GF-D8 (cell line): ENCODE measurements at places on chromosomes 7 and 10.

GRCh38 chr10:5617521-5617920 lies 48.9 kb downstream of the ASB13 start:
- no peak for DNase-seq

DNA sequence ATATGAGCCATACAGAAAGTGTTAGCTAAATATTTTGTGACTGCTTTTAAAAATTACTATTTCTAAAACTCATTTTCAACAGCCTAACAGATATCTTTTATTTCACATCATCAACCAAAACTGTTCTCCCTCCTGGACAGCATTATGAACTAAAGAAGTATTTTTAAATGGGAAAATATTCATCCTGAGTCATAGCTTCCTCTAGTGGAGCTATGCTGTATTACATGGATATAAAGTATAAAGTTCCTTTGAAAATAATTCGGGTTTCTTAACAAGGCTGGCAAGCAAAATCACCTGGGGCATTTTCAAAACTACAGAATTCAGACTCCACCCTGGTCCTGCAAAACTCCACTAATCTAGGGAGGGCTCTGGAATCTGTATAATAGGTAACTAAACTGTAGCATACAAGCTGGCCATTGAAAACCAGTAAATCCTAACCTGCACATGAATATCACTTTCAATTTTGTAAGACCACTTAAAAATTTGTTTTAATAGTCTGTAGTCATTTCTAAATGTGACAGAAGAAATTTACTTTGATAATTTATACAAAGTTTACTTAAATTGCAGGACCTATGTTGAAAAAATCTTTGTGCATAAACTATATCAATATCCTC lies 53.5 kb downstream of the SCIN start:
- no peak for DNase-seq

GRCh38 chr10:120423431-120424197 lies 33.4 kb upstream of the PLPP4 start:
- no peak for DNase-seq

- no peak for DNase-seq
Observed at GRCh38 chr7:103499976-103500375, 54.0 kb upstream of the SLC26A5 start.

- DNase-seq = no peak
Observed at GRCh38 chr10:88804083-88804812, 1.7 kb downstream of the LIPM start.

DNA sequence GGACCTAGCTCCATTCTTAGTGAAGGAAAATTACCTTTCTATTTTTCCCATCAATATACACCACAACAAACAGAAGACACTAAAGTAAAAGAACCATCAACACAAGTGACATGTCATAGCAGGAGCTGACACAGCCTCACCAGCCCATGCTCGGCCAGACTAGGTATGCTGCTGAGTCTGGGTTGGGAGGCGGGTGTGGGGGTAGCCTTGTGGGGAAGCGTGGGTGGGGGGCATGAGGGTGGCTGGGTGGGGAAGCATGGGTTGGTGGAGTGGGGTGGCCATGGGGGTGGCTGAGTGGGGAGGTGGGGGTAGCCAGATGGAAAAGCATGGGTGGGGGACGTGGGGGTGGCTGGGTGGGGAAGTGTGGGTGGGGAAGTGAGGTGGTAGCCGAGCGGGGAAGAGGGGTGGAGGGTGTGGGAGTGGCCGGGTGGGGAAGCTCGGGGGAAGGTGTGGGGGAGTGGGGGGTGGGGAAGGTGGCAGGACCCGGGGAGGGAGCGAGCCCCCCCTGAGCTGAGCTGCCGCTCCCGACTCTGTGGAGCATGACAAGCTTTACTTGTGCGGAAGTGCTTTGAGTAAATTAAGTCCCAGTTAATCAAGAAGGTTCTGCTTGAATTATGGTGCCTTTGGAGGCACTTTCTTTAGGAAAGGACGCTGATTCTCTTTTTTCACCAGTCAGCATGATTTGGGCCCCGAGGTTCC lies 294.6 kb upstream of the ZNF32 start:
- DNase-seq = no peak

GRCh38 chr7:71682181-71682580 lies 550.2 kb downstream of the GALNT17 start:
- DNase-seq = no peak

DNA sequence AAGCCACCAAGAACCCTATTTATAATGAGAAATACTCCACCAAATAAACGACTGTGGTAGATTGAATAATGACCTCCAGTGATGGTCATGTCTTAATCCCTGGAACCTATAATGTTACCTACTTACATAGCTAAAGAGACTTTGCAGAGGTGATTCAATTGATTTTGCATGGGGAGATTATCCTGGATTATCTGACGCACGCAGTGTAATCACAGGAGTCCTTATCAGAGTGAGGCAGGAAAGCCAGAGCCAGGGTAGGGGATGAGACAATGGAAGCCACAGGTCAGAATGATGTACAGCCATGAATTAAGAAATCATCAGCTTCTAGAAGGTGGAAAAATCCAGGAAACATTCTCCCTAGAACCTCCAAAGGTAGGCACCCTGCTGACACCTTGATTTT lies 286.4 kb upstream of the SP4 start:
- DNase-seq = no peak

- no peak for DNase-seq
Observed at GRCh38 chr10:58448121-58448935, 63.1 kb downstream of the TFAM start.

DNA sequence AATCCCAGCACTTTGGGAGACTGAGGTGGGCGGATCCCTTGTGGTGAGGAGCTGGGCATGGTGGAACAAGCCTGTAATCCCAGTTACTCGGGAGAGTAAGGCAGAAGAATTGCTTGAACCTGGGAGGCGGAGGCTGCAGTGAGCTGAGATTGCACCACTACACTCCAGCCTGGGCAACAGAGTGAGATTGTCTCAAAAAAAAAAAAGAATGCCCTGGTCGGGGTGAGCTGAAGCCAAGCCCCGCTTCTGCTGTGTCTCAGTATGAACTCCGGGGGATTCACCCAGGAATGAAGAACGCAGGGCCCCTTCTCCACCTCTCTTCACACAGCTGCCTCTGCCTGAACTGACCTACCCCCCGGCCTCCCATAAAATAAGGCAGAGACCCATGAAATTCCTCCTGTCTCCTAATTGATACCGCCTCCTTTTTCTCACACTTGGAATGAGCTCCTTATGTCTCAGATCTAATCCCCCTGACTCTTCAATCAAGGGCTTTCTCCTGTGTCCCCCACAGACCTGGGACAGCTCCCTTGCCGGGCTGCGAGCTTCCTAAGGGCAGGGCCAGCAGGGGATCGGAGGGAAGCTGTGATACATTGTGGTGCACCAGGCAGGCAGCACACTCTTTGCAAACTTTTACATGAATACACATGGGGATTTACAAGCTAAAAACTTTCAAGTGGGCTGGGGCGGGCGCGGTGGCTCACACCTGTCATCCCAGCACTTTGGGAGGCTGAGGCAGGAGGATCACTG lies 911 bp upstream of the ZP3 start:
- DNase-seq = no peak

DNA sequence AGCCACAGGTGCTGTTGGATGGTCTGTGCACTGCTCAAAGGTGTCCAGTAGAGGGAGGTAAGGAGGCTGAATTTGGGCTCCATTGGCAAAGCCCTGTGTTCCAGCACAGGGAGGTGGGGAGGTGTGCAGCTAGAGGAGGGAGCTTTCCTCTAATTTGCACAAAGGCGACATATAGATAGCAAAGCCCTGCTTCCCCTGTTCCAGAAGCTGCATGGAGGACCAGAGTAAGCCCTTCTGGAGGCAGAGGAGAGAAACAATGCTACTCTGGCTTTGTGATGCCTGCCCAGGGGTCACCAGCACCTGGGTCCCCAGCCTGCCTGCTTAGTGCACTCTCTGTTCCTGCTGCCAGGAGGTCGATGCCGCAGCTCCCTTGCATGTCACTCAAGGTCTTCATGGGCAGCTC lies 3.4 kb upstream of the ARHGAP22 start:
- no peak for DNase-seq

GRCh38 chr7:16561943-16562342 lies 35.3 kb downstream of the LRRC72 start:
- no peak for DNase-seq

DNA sequence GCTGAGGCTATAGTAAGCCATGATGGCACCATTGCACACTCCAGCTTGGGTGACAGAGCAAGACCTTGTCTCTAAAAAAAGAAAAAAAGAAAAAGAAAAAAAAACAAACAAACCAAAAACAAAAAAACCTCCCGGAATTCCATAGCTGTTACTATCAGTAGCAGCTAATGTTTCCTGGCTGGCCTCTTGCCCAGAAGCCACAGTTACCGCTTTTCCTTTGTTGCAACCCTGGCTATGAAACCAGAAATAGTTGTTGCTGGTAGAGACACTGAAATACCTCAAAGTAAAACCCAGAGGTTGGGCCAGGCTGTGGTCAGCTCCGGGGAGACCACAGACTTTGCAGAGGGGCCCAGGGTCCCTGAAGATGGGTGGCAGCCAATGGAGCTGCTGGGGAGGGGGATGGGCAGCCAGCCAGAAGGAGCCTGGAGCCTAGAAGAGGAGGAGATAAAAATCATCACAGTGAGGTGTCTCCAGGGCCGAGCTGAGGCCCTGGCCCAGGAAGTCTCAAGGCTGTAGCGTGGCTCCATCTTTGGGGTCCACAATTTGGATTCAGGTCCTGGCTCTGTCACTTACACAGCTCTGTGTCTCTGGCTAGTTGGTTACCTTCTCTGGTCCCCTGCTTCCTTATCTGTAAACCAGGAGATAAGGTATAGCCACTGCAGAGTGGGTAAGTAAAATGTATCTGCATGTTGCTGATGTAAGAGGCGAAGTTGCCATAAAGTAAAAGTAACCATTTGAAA lies 3.4 kb upstream of the CHST12 start:
- peak; percentile 100 for DNase-seq

GRCh38 chr7:1302936-1303335 lies 70.3 kb downstream of the UNCX start:
- DNase-seq = no peak

GRCh38 chr7:127252778-127253280 lies at the start of gene GRM8:
Gene GRM8, minus strand, starts transcription at chr7:127252941.
- DNase-seq = no peak

DNA sequence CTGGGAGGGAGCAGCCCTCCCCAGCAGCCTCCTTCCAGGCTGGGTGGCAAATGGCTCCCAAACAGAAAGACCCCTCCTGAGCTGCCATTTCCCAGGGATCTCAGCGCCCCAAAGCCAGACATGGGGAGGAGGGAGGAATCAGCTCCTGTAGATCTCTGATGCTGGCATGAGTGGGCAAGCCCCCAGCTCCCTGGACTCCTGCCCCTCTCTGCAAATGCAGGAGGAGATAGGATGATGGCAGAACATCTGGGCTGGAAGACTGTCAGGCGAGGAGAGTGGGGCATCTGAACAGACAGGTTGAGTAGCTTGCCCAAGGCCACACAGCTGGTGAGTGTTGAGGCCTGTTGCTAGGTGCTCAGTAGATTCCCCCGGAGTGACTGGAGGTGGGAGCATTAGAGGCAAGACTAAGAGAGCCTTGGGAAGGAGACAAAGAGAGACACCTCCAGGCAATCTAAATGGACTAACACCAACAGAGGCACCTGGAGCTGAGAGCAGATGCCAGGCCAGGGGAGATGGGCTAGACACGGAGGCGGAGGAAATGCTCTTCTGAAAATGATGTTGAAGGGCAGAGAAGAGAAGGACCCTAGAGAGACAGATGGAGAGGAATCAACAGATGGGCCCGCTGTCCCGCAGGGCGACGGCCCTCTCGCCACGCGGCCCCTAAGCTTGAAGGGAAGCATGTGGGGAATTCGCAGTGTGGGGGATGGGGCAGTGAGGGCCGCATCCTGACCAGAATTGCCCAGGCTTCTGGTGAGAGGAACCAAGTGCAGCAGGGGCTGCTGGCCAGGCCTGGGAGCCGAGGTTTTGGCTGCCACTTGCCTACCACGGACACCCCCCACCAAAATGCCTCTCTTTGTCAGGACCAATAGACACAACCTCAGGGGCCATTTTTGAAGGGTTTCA lies 84.8 kb upstream of the LRRC4 start:
- DNase-seq = no peak

DNA sequence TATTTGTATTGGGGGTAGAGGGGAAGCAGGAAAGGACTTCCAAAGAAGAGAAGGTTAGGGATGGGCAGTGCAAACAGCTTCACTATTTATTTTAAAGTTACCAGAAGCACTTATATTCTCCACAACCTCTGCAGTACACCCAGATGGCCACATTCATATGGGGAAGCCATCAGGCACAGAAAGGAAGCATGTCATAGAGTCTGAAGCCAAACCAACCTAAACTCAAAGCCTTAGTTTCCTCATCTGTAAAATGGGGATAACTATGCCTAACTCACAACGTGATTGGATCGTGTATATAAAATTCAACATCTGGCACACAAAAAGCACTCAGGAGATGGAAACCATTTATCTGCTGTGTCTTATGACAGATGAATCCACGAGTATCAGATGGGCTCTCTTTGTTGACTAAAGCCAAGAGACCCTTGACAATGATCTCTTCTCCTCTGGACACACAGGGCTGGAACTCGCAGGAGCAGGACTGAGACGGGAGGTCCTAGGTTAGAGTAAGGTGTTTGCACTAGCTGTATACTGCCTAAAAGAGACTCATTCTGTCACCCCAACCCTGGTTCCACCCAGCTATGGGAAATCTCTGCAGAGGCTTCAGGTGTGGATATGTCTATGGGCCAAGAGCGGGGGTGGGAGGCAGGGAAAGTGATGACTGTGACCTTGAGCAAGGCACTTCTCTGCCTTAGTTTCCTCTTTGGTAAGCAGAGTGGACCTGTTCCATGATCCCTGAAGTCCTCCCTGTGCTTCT lies 1.8 kb downstream of the KIAA1549 start:
- DNase-seq = no peak

- no peak for DNase-seq
Observed at GRCh38 chr7:12607134-12607533, 36.6 kb downstream of the SCIN start.

GRCh38 chr7:1700536-1701333 lies 30.7 kb downstream of the ELFN1 start:
- DNase-seq = no peak
